Cerebellar nuclear complex (tissue), 1 donor: ENCODE measurements at places on chromosomes 1 and 21.

GRCh38 chr1:19979494-19979977 lies at the start of gene PLA2G2A:
Gene PLA2G2A (minus strand): TSS chr1:19979618. CDS start chr1:19978773, 845 bp downstream.
- DNase-seq: no peak

- DNase-seq: no peak
These were observed 58.6 kb upstream of the SOX13 start for GRCh38 chr1:204014336-204014735.

GRCh38 chr1:156922986-156923669 lies 2.7 kb downstream of the LRRC71 start:
- no peak for DNase-seq

GRCh38 chr1:221620437-221621384 lies 121.2 kb downstream of the DUSP10 start:
- no peak for DNase-seq

DNA sequence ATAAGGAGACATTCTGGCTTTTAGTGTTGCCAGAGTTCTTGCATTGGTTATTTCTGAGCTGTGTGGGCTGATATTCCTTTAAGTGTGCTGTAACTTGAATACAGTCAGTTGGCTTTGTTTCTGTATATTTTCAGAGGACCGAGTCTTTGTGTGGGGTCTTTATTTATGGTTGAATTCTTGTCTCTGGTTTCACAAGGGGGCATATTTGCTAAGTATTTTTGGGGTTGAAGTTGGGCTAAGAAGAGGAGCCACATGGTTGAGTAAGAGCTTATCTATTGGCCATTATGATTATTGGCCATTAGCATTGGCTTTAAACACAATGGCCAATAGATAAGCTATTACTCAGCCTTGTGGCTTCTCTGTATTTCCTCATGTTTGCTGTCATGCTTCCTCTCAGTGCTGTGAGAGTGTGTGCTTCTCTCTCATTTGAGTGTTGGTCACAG lies 26.3 kb upstream of the PTGFR start:
- no peak for DNase-seq

DNA sequence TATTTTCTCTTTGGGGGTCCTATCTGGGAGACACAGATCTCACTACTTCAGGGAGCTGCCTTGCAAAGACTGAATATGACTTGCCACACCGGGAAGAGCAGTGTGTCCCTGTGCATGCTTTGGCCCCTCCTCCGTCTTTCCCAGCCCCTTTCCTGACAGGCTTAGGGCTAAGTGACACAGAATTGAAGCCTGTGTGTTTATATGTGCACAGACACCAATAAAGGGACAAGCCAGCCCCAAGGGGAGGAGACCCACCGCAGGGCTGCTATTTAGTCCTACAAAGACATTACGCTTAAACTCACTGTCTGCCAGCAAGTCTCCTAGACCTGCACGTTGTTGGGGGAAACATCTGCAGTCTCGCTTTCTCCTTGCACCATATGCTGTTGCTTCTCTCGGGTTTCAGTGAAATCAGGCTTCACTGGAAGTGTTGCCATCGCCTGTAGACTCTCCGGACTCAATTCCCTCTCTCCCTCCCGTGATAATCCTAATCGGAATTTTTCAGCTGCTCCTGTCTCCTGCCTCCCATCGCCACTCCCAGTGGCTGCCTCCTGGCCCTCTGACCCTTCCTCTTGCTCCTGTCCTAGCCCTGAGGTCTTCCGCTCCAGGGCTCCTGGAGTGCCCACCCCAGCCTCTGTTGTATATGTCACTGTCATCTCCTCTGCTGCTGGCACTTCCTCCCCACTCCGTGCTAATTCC lies 58.5 kb upstream of the LRRC53 start:
- DNase-seq: no peak

DNA sequence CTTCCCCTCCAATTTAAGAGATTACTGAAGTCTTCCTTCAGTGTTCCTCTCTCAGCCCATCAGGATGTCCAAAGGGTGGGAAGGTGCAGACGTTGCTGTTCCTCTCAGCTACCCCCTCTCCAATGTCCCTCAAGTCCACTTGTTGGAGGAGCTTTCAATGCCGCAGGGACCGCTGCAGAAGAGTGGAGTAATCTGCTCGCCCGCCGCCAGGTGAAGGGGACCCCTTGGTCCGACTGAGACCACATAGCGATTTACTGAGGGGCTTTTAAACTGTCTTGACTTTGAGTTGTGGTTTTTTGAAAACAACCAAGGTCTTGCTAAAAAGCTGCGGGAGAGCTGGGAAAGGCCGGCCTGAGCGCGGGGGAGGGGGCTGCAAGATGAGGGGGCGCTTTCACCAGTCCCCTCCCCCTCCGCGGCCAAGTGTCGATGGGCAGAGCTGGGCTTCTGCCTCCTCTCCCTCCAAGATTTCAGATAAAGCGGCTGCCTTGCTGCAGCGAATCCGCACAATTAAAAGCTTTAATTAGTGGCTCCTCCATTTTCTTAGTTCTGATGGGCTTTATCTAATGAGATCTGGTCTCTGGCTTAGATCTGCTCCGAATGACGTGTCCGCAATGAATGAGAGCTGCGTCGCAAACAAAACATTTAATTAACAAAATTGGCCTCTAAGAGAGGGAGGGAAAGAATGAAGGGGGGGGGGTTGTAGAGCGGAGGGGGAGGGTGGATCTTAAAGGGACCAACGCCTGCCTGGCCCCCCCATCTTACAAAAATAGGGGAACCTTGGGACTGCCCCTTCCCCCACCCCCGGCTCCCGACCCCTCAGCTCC lies 5.9 kb downstream of the LMO4 start:
- no peak for DNase-seq

GRCh38 chr1:46820076-46820475 lies 21.2 kb downstream of the CYP4B1 start:
- DNase-seq: no peak

DNA sequence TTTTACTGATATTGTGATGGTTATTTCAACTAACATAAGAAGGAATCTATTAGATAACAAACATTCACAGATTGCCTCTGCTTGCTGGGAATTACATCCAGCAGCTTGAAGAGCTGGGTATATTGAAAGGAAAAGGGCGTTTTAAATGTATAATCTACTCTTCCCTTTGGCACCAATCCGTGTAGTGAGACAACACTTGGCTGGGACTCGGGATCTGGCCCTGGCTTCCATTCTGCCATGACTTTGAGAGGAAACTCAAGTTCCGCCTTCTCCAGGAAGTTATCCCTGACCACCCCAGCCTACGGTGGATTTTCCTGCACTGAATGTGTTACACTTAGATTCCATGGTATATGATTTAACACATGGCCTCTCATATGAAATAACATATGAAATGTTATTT lies 86.9 kb upstream of the UBE2U start:
- DNase-seq: no peak

GRCh38 chr1:109786531-109787021 lies 22.9 kb upstream of the EPS8L3 start:
- DNase-seq: no peak

- no peak for DNase-seq
These were observed 5.1 kb downstream of the TMEM201 start for GRCh38 chr1:9593492-9594465.

DNA sequence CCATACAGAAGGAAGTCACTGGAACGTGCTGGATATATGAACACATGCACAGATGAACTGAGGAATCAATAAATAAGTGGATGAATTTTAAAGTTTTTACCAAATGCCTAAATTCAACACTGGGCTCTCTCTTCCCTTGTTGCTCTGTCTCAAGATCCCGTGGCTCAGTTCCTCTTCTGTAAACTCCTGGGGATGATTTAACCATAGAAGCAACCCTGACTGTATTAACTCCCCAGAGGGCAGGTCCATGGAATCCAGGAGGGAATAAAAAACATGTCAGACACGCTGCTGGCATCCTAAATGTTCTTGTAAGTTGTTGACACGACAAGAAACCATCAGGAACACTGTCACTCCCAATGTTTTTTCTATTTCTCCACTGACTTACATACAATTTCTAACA lies 45.3 kb upstream of the GPR157 start:
- DNase-seq: no peak

- DNase-seq: peak; percentile 0
These were observed 283.5 kb downstream of the S1PR1 start for GRCh38 chr1:101520302-101520701.

- no peak for DNase-seq
These were observed 125.8 kb downstream of the XPR1 start for GRCh38 chr1:180757657-180758056.

GRCh38 chr1:245404527-245404926 lies 249.7 kb downstream of the KIF26B start:
- no peak for DNase-seq

GRCh38 chr21:15390049-15390448 lies 325.2 kb upstream of the NRIP1 start:
- no peak for DNase-seq

DNA sequence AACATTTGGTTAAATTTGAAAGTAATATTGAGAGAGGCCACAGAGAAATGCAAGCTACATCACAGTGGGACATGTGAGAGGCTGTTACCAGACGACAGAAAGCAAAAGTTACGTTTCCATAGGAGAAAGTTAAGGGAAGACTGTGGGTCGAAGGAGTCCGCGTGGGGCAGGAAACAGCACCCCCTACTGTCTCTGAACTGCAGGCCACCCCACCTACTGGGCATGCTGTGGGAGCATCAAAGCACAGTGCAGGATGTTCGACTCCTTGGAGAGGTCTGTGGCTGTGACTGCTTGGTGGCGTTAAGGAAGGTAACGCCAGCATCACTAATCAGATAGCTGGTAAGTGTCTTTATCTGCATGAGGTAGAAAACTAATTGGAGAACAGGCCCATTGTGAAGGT lies 123.9 kb downstream of the PTBP2 start:
- no peak for DNase-seq

DNA sequence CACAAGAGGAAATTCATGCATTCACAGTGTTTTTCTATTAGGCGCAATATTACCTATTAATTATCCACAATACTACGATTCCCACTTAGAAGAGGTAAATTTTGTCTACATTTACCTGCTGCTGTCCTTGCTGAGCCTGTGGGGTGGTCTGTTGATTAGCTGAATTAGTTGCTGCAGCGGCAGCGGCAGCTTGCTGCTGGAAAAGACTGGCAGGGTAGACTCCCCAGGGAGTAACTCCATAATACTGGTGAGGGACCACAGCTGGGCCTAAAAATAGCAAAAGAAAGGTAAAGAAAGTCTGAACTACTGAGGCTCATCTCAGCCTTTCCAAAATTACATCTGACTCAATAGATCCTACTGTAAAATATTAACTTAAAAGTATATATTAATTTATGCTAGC lies 66.0 kb upstream of the SDC3 start:
- DNase-seq: no peak

GRCh38 chr1:78911956-78912880 lies 94.3 kb downstream of the ADGRL4 start:
- DNase-seq: no peak

DNA sequence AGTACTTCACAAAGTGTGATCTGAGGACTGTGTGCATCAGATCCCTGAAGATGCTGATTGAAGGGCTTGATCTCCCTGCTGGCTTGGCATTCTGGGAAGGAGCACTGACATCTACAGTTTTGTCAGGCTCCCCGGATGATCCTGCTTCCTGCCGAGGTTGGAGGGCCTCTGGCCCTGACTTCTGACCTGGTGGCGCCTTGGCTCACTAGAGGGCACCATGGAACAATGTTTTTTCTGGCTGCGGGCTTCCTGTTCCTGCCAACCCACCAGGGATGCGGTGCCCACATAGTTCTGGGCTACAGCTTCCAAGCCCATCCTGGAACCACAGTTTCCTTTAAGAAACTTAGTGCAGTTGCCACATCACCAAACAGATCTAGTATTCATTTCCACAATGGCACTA lies 38.8 kb upstream of the RASAL2 start:
- no peak for DNase-seq

DNA sequence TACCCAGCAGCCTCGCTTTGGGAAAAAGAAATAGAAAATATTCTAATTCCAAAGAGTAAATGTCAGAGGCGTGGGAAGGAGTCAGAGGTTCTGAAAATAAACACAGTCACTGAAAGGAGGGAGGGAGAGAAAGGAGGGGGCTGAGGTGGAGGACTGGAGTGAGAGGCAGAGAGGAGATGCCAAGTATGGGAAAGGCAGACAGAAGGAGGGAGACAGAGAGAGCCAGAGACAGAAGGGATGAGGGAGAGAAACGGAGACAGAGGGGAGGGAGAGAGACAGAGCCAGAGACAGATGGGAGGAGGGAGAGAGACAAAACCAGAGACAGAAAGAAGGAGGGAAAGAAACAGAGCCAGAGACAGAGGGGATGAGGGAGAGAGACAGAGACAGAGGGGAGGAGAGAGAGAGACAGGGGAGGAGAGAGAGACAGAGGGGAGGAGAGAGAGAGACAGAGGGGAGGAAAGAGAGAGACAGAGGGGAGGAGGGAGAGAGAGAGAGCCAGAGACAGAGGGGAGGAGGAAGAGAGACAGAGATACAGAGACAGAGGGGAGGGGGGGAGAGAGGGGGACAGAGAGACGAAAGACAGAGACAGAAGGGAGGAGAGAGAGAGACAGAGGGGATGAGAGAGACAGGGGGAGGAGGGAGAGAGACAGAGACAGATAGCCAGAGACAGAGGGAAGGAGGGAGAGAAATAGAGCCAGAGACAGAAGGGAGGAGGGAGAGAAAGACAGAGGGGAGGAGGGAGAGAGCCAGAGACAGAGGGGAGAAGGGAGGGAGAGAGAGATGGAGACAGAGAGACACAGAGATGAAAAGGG lies 525.5 kb downstream of the MATN1 start:
- DNase-seq: no peak

GRCh38 chr1:48823168-48823567 lies 46.5 kb upstream of the BEND5 start:
- DNase-seq: no peak

DNA sequence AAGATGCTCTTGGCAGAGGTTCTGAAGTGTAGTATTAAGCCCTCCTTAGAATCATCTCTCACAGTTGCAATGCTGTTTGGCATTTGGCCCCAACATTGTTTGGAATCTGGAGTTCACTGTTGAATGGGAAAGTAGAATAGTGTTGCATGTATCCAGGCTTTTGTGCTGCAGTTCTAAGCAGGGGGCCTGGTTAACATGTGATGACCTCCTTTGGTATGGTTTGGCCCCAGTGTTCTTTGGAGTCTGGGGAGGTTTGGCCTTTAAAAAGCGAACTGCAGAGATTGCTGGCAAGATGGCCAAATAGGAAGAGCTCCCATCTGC lies 61.8 kb upstream of the PLD5 start:
- DNase-seq: no peak

- no peak for DNase-seq
These were observed 12.2 kb downstream of the DSTYK start for GRCh38 chr1:205199090-205199930.

DNA sequence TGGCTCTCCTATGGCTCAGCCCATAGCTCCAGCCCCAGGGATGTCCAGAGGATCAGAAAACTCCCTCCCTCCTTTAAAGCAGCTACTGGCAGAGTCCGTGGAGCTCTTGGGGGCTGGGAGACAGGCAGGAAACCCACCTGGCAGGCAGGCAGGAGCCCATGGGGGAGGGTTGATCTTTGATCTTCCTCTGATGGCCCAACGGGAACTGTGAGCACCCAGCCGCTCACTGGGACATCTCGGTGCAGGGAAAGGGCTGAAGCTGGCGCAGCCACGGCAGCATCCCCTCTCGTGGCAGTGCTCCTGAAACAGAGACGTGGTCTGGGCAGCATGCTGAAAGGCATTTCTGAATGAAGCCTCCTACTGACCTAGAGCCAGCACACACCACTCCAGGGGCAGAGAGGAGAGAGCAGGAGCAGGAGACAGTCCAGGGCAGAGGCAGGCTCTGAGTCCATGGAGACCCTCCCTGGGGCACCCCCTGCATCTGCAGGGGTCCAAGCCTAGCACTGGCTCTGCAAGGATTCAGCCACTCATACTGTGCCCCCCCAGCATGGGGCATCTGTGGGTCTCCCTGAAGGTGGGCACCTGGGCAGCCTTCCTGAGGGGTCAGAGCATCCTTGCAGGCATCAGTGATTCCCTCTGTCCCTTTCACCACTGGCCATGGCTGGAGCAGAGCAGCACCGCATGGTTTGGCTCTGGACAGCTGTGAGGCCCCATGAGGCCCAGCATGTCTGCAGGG lies 4.9 kb upstream of the SLX9 start:
- DNase-seq: no peak
